Stimulated activated CD4-positive, alpha-beta T cell treated with anti-CD3 and anti-CD28 coated beads, Interleukin-4, amount 100 ng/mL, for 24 hours (primary cell): ENCODE measurements at places on chromosomes 5 and 9.
A peak's percentile ranks its signal among the peaks of the same experiment; 100 is the strongest.

DNA sequence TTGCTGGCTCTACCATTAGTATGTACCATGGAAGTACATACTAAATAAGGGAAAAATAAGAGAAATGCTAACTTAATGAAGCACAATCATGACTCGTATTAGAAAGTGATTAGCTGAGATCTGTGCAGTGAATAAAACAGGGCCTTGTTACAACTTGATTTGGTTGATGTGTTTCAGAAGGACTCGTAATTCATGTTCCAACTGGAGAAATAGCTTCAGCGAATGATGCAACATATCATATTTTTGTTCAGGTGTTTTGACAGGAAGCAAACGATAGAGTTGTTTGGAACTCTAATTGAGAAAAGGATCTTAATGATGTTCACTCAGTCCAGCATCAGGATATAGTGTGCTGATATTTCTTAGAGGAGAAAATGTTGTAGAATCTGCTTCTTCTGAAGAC is 474.6 kb upstream of the WWC1 start:
- DNase-seq: no peak

GRCh38 chr9:70044490-70045307 is 1.1 kb downstream of the MAMDC2 start:
- DNase-seq: no peak

- DNase-seq: no peak
Measured at GRCh38 chr5:61666064-61666621, 334.1 kb downstream of the ZSWIM6 start.

- DNase-seq: no peak
Measured at GRCh38 chr5:80976985-80977384, 16.8 kb downstream of the RASGRF2 start.

DNA sequence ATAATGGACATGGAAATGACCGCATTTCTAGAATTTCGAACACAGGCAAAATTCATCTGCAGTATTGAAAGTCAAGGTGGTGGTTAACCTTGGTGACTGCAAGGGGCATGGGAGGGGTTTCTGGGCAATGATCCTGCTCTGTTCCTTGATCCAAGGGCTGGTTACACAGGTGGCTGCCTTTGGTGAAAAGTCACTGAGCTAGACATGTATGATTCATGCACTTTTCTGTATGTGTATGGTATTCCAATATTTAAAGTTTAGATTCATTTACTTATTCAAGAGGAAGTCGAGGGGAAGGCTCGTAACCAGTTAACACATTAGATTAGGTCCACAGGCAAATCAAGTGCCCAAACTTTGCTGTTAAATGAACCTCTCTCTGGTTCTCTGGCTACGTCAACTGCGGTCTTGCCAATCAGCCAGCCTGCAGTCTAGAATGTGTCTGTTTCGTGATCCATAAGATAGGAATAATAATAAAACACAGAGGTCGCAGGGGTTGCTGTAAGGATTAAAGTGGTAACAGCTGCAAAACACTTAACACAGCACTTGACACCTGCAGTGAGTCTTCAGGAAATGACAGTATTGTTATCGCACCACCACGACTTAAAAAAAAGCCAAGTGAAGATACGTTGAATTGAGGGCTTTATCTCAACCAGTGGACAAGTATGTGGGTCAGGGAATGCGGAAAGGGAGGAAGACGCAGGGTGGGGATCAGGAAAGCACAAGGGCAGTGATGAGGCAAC is 92.5 kb downstream of the TLE1 start:
- DNase-seq: no peak

DNA sequence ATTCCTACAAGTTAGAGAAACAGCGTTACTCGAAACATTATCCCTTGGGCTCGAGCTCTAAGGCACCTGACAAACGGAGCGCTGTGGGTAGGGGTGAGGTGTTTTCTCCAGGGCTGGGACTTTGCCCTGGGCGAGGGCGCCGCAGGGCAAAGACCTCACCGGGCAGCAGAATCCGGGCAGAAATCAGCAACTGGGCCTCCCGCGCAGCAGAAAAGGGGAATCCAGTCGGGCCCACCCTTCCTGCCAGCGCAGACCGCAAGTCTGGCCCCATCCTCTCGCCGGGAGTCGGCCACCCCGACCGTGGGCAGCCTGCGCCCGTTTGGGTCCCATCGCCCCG is 430 bp upstream of the MSH3 start:
- DNase-seq: peak; percentile 16

- no peak for DNase-seq
Measured at GRCh38 chr5:124847907-124848306, 101.5 kb upstream of the ZNF608 start.

DNA sequence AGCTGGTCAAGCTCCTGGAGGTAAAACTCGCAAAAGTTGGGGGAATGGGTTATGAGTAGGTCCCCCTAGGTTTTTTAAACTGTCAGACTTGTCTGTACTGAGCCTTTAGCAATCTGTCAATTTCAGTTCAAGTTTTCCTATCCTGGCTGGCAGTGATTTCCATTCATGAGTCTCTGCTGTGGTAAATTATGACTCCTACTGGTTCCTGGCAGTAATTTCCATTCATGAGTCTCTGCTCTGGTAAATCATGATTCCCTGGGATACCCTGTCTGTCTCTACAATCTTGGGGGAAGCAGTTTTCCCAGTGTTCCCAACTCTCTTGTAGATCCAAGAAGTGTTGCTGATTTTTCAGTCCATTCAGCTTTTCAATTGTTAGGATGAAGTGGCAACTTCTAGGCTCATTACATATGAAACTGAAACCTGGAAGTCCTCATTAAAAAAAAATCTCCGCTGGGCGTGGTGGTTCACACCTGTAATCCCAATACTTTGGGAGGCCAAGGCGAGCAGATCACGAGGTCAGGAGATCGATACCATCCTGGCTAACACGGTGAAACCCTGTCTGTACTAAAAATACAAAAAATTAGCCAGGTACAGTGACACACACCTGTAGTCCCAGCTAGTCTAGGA is 91.3 kb upstream of the GPBP1 start:
- no peak for DNase-seq
